ENCODE measurements at places on chromosomes 6 and 20.

- DNase-seq: no peak
Measured at GRCh38 chr6:141133346-141133745, 999.4 kb upstream of the GJE1 start.

DNA sequence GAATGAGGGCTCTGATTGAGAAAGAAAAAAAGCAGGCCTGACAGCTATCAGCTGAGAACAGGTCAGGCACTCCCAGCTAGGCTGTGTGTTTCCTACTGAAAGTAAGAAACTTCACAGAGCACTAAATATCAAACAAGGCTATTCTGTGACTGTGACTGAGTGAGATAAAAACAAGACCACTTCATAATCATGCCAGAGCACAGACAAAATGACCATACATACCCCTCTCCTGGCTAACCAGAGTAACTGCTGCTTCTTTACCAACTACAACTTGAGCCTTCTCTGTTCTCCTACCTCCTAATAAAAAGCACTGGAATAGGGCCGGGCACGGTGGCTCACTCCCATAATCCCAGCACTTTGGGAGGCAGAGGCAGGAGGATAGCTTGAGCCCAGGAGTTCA, 6.8 kb upstream of the BTN1A1 start:
- DNase-seq: no peak

GRCh38 chr6:158653577-158654354, 3.9 kb downstream of the SYTL3 start:
- no peak for DNase-seq

DNA sequence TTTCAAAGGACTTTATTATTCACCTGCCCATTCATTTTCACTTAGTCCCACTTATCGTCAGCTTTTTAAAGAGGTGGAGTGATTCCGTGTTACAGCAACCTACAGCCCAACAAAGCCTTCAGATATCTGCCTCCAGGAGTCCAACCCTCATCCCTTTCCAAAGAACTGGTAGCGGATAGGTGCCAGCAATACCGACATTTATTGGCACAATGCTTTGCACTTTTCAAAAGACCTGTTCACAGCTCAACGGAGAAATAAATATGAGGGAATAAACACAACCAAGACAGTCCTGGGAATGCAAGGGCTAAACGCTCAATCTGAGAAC, 819 bp upstream of the MTRF1L start:
- no peak for DNase-seq

DNA sequence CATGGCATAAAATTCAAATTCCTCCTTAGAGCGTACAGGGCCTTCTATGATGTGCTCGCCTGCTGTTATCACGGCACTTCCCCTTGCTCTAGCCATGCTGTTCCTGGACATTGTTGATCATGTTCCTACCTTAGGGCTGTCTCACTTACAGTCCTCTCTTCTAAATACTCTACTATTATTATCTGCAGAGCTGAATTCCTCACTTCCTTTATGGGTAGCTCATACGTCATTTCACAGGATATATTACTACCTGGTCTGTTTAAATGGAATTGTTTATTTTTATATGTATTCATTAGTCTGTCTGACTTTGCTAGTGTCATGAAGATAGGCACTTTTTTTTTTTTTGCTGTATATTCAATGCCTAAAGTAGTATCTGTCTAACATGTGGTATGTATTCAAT, 94.7 kb upstream of the FLRT3 start:
- DNase-seq: no peak

GRCh38 chr20:40922865-40923264, 105.8 kb upstream of the TOP1 start:
- DNase-seq: no peak

- no peak for DNase-seq
Measured at GRCh38 chr6:106308985-106309384, 16.6 kb downstream of the ATG5 start.

GRCh38 chr6:142879076-142879475, 65.9 kb downstream of the HIVEP2 start:
- DNase-seq: no peak

- DNase-seq: no peak
Measured at GRCh38 chr20:12653642-12654041, 355.1 kb upstream of the SPTLC3 start.

- DNase-seq: no peak
Measured at GRCh38 chr6:38241200-38241871, 398.4 kb downstream of the BTBD9 start.

GRCh38 chr6:22828179-22829062, 259.1 kb downstream of the HDGFL1 start:
- no peak for DNase-seq

GRCh38 chr20:51185861-51186260, 163.0 kb upstream of the KCNG1 start:
- no peak for DNase-seq

DNA sequence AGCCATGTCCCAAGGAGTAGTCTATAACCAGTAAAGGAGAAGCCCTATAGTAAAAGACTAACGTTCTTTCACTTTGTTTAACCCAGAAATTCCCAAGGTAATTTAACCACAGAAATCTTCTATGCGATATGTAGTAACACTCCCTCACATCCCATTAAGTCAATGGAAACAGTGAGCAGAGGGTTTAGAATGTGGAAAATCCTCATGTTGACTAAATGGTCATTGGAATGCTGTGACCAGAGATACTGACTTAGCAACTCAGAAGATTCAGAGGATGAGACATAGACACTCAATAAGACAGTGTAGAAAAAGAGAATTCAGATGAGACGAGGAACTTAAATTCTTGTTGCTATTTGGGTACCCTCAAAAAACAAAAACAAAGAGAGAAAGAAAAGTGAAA, 562.2 kb upstream of the NOX3 start:
- DNase-seq: no peak

DNA sequence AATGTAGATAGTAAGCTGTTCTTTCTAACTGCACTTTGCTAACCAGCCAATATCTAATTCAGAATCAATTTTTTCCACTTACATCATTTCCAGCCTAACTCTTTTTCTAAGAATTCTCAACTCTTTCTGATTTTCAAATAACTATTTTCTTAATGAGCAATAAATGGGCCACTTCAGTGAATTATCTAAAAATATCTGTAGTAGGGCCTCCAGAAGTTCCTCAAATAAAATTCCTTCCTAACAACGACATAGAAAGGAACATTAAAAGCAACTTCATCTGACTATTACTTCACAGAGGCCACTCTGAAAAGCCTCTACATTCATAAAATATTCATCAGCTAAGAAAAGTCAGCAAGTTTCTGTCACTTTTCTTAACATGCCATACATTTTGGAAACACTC, 4.8 kb downstream of the COL12A1 start:
- no peak for DNase-seq

- no peak for DNase-seq
Measured at GRCh38 chr6:134415656-134416055, 97.7 kb upstream of the SGK1 start.

GRCh38 chr6:34615574-34616226, 59.6 kb upstream of the SPDEF start:
- DNase-seq: no peak

DNA sequence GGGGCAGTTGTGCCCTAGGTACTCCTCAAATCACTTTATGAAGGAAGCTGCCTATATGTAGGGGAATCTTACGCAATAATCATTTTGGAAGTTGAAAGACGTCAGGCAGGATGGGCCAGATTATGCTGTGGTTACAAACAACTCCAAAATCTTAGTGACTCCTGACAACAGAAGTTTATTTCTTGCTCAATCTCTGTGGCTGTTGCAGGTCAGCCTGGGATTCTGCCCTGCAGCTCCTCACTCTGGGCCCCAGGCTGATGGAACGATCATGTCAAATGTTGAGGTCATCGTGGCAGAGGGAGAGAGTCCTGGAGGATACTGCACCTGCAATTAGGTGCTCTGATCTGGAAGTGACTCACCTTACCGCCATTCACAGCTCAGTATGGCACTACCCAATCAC, 88.4 kb downstream of the ZDHHC14 start:
- no peak for DNase-seq

DNA sequence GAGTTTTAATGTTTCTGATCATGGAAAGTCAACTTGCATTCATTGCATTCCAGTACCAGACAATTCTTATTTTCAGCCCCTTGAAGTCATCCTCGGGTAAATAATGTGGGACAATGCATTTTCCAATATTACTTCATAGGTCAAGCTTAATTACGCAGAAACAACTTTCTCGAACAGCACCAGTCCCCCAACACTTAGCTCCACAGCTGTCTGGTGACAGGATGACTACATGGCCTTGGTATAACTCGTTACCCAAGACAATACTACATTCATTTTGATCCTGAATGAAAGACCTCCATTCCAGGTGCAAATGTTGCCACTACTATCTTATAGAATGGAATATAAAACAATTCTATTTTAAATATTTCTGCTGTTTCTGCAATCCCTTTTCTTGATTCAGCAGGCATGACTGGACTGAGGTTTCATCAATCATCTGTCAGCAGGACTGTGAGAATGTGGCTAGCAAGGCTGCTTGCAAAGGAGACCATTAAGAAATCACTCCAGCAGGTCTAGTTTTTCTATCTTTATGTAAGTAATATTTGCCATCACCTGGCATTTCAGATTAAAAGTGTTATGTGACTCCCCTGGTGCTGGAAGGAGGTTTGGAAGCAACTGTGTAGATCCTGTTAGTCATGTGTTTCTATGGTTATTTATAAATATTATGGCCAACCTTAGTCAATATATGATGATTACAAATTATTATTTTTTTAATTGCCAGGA, 147.9 kb downstream of the HAO1 start:
- DNase-seq: no peak

- peak; percentile 11 for DNase-seq
Measured at GRCh38 chr6:28988536-28989311, 16.4 kb downstream of the ZNF311 start.
